ENCODE measurements at places on chromosomes 16 and 17.

GRCh38 chr16:50531901-50532300, 16.3 kb upstream of the NKD1 start:
- no peak for DNase-seq
- no peaks in the 10 kb centered on the region for H3K36me3 ChIP-seq
- no peak overlapping the region for H3K4me3 ChIP-seq
- H3K27ac ChIP-seq, result no peak overlapping the region

- no peak overlapping the region for H3K27ac ChIP-seq
- peaks cover 7% of the 10 kb centered on the region for H3K36me3 ChIP-seq
- no peak overlapping the region for H3K4me3 ChIP-seq
- H3K27me3 ChIP-seq, result no peaks in the 10 kb centered on the region
- H3K4me1 ChIP-seq, result no peaks in the 10 kb centered on the region
Observed at GRCh38 chr17:78993241-78993956, 13.7 kb upstream of the LGALS3BP start.

- no peak overlapping the region for H3K27ac ChIP-seq
- no peaks in the 10 kb centered on the region for H3K27me3 ChIP-seq
- H3K4me1 ChIP-seq, result 0 out of 2 replicates have a peak, but pooled peaks cover 1% of the 10 kb centered on the region
- no peak overlapping the region for H3K4me3 ChIP-seq
- no peaks in the 10 kb centered on the region for H3K36me3 ChIP-seq
- no peak for DNase-seq
Observed at GRCh38 chr17:9371019-9371418, 204.6 kb downstream of the STX8 start.

DNA sequence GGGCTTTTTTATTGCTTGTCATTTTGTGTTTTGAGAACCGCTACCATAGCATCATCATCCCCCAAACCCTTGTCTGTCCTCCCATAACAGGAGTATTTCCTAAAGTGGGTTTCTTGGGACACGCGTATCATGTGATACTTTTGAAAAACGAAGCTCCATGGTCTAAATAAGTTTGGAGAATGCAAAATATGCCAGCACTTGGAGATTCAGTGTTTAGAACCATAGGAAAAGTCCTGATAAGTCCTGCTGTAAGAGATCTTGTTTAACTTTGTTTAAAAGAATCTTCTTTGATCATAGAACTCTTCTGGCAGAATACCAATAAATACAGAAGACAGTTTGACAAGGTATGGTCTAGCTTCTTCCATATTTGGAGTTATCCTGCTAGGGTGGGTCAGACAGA, 59.3 kb downstream of the NKD1 start:
- H3K27me3 ChIP-seq, result no peaks in the 10 kb centered on the region
- no peaks in the 10 kb centered on the region for H3K36me3 ChIP-seq
- H3K4me1 ChIP-seq, result peaks cover 6% of the 10 kb centered on the region
- DNase-seq, result no peak
- no peak overlapping the region for H3K27ac ChIP-seq
- no peak overlapping the region for H3K4me3 ChIP-seq

DNA sequence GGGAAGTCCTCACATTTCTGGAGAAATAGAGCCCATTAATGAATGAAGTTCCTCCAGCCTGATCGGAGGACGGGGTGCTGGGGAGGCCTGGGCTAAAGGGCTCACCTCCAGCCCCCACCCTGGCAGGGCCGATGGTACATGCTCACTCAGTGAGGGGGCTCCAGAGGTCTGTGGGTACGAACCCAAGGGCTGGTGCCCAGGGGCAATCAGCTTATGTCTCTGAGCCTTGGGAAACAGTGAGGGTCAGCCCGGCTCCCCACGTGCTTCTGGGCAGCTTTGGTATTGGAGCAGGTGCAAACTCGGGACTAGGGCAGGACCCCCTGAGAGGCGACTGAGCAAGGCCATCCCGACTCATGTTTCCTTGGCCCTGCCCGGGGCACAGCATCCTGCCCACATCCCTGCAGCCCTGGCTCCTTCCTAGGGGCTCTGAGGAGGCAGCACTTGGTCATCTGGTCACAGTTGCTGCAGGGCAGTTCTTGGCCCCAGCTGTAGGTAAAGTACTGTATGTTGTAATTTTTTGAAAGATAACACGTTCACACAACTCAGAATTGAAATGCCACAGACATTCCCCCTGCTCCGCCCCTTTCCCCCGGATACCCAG, 969 bp upstream of the CETP start:
- no peaks in the 10 kb centered on the region for H3K36me3 ChIP-seq
- no peak for DNase-seq
- H3K4me1 ChIP-seq, result no peaks in the 10 kb centered on the region
- no peak overlapping the region for H3K4me3 ChIP-seq
- H3K27me3 ChIP-seq, result no peaks in the 10 kb centered on the region
- H3K27ac ChIP-seq, result no peak overlapping the region

DNA sequence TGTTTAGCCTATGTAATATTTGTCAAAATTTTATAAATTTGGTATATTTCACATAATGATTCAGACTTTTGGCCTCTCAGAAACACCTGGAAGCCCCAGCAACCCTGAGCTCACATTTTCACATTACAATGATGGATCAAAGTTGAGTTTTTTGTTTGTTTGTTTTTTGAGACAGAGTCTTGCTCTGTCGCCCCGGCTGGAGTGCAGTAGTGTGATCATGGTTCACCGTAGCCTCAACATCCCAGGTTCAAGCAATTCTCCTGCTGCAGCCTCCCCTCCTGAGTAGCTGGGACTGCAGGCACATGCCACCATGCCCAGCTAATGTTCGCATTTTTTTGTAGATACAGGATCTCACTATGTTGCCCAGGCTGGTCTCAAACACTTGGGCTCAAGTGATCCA, 10.6 kb upstream of the VAT1L start:
- no peak for DNase-seq
- H3K4me3 ChIP-seq, result no peak overlapping the region
- no peak overlapping the region for H3K27ac ChIP-seq
- no peaks in the 10 kb centered on the region for H3K36me3 ChIP-seq

GRCh38 chr17:19933221-19933620, 44.4 kb downstream of the AKAP10 start:
- no peak for DNase-seq
- no peaks in the 10 kb centered on the region for H3K4me1 ChIP-seq
- H3K36me3 ChIP-seq, result peaks cover 12% of the 10 kb centered on the region
- H3K27me3 ChIP-seq, result no peaks in the 10 kb centered on the region
- H3K4me3 ChIP-seq, result no peak overlapping the region

DNA sequence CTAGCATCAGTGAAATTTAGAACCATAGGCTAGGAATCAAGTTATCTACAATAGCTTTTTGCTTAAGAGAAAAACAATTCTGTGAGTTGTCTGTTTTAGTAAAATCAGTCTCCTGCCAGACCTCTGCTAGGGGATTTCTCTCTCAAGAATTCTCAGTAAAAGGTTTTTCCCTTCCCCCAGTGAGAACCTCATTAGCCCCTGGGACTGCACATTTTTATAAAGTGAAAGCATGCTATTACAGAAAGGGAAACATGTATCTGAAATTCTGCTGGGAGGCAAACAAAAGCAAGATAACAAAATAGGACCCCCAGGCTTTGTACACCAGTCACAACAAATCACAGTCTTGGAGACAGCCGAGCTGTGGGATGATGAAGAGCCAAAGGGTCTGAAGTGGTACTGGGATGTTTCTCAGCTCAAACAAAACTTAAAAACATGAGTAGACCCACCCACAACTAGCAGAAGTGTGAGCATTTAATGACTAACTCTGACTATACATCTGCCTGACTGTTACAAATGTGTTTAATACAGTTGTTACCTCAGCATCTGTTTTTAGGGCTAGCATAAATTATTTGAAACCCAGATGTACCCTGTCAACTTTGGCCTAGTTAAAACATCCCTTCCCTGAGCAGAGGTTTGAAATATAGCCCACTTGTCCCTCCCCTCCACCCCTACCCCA, 20.0 kb upstream of the GLG1 start:
- H3K36me3 ChIP-seq, result peaks cover 38% of the 10 kb centered on the region
- H3K4me3 ChIP-seq, result no peak overlapping the region
- no peaks in the 10 kb centered on the region for H3K4me1 ChIP-seq
- H3K27ac ChIP-seq, result no peak overlapping the region
- DNase-seq, result no peak

- H3K36me3 ChIP-seq, result no peaks in the 10 kb centered on the region
- no peak overlapping the region for H3K27ac ChIP-seq
- DNase-seq, result no peak
- H3K4me1 ChIP-seq, result peaks cover 5% of the 10 kb centered on the region
Observed at GRCh38 chr16:982145-983043, 824 bp downstream of the SOX8 start.

- no peaks in the 10 kb centered on the region for H3K4me1 ChIP-seq
- no peak for DNase-seq
- H3K4me3 ChIP-seq, result peak overlapping the region; percentile 53
- no peaks in the 10 kb centered on the region for H3K36me3 ChIP-seq
- no peaks in the 10 kb centered on the region for H3K27me3 ChIP-seq
Observed at GRCh38 chr16:27202923-27203506, 311 bp upstream of the KDM8 start.

DNA sequence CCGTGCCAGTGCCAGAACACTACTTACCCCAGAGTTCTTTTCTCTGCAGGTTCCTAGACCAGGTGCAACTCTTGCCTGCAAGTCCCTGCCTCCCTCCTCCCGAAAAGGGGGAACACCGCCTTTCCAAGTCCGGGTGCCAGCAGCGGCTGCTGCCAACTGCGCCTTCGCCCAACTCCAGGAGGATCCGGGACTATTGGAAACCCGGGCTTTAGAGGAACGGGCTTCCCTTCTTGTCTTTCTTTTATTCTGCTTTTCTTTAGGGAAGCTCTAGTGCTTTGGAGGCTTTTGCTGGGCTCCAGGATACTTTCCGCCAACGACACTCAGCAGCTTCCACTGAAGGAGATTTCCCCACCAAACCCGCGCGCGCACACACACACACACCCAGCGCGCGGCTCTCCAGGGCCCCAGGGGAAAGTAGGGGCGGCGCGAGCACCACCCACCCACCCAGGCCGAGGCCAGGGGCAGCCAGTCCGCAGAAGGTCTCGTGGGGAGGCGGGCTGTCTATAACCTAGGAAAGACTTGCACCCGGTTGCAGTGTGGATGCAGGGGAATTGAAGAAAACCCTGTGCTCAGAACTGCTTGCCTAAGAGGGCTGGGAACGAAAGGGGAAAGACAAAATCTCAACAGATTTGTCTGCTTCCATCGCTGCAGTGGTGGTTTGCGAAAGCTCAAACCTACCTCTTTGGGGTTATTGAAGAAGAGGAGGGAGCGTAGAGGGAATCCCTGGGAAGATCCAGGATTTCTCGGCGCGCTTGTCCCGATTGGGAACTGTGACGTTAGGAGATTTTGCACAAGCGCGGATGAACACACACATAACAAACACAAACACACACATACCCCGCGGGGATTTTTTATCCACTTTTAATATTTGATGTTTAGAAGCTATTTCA, 977 bp upstream of the CA10 start:
- peaks cover 32% of the 10 kb centered on the region for H3K27me3 ChIP-seq
- H3K4me1 ChIP-seq, result no peaks in the 10 kb centered on the region
- H3K4me3 ChIP-seq, result peak overlapping the region; percentile 50
- no peak overlapping the region for H3K27ac ChIP-seq

DNA sequence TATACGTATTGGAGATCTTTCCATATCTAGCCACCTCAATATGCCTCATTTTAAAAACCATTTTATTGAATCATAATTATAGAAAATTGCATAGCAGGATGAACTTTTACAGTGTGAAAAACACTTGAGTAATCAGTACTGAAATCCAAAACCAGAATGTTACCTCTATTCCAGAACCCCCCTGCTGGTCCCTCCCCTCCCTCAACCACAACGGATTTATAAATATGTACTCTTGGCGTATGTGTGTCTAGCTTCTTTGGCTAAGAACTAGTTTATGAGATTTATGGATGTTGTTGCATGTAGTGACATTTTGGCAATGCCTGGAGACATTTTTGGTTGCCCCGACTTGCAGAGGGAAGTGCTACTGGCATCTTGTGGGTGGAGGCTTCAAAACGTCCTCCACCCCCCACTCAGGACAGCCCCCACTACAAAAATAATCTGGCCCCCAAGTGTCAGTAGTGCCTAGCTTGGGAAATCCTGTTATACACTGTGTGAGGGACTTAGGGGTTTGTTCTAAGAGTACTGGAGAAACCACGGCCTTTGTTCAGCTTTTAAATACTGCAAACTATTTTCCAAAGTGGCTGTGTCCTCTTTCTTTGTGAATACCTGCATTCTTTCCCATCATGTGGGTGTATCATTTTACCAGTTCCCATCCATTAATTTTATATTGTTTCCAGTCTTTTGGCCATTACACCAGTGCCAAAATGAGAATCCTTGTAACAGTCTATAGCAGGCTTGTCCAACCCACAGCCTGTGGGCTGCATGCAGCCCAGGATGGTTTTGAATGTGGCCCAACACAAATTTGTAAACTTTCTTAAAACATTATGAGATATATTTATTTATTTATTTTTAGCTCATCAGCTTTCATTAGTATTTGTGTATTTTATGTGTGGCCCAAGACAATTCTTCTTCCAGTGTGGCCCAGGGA, 23.7 kb downstream of the ITPRIPL2 start:
- H3K27ac ChIP-seq, result no peak overlapping the region
- H3K27me3 ChIP-seq, result no peaks in the 10 kb centered on the region
- no peak overlapping the region for H3K4me3 ChIP-seq
- H3K4me1 ChIP-seq, result no peaks in the 10 kb centered on the region

DNA sequence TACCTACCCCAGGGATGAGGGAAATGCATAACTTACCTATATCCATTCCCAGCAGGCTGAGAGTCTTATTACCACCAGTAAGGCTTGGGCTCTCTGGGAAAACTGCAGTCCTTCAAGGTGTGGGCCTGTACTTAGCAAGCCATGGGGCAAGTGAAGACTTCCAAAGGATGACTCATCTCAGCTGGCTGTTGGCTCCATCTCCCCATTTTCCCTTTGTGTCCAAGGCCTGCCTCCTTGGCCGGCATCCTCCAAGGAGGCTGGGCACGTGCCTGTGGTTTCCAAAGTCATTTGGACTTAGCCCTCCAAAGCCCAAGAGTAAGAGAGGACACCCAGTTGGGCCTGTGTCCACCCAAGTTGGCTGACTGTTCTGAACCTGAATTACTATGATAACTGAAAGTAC, 89.8 kb downstream of the TMEM100 start:
- H3K4me1 ChIP-seq, result no peaks in the 10 kb centered on the region
- H3K36me3 ChIP-seq, result no peaks in the 10 kb centered on the region
- no peak overlapping the region for H3K27ac ChIP-seq
- no peaks in the 10 kb centered on the region for H3K27me3 ChIP-seq
- no peak for DNase-seq
- H3K4me3 ChIP-seq, result no peak overlapping the region
